Esophagus mucosa (tissue), 1 donor: ENCODE measurements at places on chromosomes 6 and 20. TPM values are rescaled to one million over a fixed set of nuclear protein-coding genes. Genes with fewer than 3 reads are reported as not detected.

GRCh38 chr6:43891072-43891870 is 121.3 kb downstream of the VEGFA start:
- no peak for ATAC-seq

DNA sequence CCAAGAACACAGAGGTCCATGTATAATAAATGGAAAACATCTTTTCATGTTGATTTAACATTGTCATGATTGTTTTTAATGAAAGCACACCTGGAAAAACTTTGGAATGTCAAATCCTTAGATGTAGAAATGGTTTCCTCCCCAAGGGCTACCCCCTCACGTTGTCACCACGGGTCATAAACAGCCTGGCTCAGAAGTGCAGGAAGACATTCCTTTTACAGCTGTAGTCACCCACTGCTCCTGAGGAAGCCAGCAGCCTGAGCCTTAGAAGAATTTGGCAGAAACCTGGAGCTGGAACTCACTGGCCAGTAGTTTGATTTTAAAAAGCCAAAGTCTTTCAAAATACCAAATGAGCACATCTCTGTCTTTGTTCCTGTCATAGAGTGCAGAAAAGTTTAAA is 23.7 kb downstream of the ADGRF5 start:
- ATAC-seq = no peak

GRCh38 chr6:125587666-125588632 is 161.5 kb upstream of the HEY2 start:
- ATAC-seq = peak; percentile 82

DNA sequence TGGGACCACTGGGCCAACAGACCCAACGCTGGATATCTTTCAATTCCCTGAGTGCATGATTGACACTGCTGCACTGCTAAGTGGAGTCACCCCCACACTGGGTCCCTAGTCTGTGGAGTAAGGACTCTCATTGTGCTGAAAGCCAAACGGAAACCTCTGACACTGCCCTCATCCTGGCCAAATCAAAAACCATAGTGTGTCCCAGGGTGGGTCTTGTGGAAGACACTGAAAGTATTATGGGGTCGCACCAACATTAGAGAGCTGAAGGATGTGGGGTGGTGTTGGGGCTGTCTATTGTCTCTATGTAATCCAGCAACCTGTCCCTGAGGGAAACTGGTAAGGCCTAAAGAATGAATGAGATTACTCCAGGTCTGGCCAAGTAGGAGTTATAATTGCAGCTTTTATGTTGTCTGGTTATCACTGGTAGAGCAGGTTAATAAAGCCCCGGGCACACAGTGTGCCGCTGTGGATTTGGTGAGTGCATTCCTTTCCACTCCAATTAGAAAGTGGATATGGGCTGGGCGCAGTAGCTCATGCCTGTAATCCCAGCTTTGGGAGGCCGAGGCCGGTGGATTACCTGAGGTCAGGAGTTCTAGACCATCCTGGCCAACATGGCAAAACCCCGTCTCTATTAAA is 57.9 kb downstream of the HLA-A start:
- peak; percentile 72 for ATAC-seq

The BLCAP gene
- total RNA-seq = 66.1 TPM

The SRSF12 gene
- 0.44 TPM for total RNA-seq
